Osteocyte (in vitro differentiated cells): ENCODE measurements at places on chromosomes 7 and 10.

DNA sequence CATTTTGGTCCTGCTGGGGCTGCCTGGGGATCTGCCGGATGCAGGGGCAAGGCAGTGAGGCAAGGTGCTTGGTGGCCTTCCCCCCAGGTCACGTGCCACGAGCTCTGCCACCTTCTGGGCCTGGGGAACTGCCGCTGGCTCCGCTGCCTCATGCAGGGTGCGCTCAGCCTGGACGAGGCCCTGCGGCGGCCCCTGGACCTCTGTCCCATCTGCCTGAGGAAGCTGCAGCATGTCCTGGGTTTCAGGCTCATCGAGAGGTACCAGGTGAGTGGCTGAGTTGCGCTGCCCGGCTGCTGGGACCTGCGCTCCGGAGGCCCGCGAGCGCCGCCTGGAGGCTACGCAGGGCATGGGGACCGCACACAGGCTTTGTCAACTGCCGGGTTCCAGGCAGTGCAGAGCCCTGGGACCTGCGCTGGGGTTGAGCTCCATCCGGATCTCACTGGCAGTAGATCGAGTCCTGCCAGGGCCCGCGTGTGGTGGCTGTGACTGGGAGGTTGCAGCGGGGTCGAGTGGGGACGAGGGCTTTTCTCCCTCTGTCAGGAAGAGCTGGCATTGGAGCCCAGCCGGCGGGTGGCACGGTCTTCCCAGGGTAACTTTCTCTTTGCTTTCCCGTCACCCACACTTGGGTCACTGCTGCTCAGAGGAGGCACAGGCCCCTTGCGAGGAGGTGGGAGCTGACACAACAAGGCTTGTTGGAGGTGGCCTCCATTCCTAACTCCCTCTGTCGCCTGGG, 21.7 kb downstream of the AMZ1 start:
- DNase-seq, result no peak

DNA sequence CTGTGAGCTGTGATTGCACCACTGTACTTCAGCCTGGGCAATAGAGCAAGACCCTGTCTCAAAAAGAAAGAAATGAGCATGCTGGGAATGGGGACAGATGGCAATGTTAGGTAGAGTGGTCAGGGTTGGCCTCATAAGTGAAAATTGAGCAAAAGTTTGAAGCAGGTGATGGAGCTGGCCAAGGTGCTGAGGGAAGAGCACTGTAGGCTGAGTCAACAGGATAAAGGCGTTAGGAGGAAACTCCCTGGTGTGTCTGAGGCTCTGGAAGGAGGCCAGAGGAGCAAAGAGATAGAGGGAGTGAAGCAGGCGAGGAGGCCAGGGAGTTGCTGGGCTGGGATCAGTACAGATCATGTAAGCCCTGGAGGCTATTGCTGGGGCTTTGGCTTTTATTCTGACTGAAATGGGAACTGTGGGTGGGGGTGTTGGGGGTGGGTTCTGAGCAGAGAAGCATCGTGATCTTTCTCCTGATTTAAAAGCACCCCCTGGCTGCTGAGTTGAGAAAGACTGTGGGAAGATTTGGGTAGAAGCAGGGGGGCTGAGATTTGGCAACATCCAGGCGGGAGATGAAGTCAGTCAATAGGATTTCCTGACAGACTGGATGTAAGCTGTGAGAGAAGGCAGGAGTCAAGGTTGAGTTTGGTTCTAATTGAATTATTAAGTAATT, 52.5 kb upstream of the VKORC1L1 start:
- DNase-seq, result no peak

DNA sequence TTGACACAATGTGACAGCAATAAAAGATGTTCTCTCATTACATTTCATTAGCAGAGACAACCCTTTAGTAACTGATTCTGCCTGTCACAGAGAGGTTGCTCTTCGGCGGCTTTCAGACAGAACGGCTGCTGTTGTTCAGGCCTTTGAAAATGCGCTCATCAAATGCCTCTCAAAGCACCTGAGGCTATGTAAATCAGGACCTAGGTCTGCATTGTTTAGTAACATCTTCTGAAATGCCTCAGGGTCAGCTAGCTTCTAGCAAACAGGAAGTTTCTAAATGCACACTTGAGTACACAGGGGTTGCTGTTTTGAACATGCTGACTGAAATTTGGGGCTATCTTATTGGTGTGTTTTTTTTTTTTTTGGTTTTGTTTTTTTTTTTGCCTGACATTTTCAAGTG, 143.3 kb upstream of the DKK1 start:
- DNase-seq, result no peak

DNA sequence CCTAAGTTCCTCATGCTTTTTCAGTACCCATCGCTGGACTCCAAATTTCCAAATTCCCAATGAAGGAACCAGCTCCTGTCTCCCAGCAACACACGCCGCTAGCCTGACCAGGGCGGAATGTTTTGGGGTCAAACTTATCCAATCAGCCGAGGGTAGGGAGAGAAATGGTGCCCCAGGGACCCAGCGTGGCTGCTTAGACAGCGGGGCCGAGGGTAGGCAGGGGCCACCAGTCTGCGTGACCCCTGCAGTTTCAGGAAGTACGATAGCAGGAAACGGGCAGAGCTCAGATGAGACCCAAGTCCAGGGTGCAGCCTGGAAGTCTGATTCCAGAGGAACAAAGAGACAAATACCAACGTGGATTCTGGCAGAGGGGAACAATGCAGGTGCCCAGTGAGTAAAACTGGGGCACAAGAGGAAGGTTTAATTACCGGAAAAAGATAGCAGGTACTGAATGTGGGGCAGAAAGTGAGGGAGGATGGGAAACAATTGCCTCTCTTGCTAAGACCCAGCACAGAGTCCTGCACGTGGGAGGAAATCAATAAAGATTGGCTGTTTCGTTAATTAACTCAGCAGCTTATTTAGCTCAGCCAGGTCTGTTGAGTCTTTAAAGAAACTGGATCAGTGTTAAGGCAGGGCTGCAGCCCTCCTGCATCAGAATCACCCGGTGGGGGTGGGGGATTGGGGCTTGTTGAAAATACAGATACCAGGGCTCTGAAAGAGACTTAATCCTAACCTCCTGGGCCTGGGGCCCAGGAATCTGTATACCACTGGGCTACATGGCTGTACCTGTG, 50.4 kb upstream of the NFE2L3 start:
- DNase-seq, result no peak

GRCh38 chr10:45607276-45607675, 65.3 kb downstream of the ZFAND4 start:
- DNase-seq, result no peak

DNA sequence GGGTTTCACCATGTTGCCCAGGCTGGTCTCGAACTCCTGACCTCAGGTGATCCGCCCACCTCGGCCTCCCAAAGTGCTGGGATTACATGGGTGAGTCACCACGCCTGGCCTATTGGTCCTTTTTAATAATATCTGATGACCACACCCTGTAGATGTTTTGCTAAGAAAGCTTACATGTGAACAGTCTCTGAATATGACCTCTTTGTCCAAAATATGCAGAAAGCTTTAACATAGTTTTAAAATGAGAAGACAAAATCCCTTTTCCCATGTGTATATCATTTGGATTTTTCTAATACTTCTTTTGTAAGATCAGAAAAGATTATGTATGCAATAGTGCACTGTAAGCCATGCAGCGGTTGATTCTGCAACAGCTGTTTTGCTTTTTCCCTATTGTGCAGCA, 38.5 kb downstream of the MCU start:
- no peak for DNase-seq

GRCh38 chr10:42780456-42780855, 2.1 kb upstream of the BMS1 start:
- no peak for DNase-seq

DNA sequence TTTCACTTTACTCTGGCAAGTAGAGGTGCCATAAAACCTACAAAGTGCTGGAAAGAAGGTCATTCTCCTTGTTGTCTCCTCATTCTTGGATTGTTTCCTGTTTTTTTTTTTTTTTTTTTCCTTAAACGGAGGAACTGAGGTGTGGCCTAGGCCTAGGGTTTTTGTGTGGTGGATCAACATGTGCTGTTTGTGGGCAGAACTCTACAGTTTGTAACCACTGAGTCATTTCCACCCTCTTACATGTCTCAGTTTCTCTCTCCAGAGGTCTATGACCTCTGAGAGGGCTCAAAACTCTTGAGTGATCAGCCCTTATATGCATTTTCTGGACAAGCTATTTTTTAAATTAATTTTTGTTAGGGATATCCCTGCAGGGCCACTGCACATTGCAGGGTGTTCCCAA, 296.0 kb downstream of the PPP1R3A start:
- DNase-seq, result no peak
